ENCODE measurements at places on chromosomes 2 and 18.

DNA sequence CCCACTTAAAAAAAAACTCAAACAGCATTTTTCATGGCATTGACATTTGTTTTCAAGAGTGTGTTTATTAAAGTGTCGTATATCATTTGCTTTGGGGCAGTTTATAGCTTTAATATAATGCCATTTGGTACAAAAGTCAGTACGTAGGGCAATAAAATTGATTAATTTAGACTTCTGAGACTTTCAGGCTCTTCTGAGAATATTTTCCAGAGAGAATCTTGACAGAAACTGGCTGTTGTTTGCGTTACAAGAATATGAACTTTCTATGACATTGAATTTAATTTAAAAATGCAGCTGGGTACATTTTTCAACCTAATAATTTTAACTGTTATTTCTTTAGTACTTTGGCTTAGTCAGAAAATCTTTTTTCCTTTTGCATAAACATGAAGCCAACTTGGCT, 98.9 kb downstream of the RNF144A start:
- no peak for DNase-seq

DNA sequence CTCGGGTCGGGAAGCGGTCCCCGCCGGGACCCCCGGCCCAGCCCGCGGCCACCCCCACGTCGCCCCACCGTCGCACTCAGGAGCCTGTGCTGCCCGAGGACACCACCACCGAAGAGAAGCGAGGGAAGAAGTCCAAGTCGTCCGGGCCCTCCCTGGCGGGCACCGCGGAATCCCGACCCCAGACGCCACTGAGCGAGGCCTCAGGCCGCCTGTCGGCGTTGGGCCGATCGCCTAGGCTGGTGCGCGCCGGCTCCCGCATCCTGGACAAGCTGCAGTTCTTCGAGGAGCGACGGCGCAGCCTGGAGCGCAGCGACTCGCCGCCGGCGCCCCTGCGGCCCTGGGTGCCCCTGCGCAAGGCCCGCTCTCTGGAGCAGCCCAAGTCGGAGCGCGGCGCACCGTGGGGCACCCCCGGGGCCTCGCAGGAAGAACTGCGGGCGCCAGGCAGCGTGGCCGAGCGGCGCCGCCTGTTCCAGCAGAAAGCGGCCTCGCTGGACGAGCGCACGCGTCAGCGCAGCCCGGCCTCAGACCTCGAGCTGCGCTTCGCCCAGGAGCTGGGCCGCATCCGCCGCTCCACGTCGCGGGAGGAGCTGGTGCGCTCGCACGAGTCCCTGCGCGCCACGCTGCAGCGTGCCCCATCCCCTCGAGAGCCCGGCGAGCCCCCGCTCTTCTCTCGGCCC, 13.6 kb downstream of the SPEG start:
- no peak for DNase-seq

GRCh38 chr2:234826681-234827080, 125.1 kb upstream of the SH3BP4 start:
- no peak for DNase-seq

DNA sequence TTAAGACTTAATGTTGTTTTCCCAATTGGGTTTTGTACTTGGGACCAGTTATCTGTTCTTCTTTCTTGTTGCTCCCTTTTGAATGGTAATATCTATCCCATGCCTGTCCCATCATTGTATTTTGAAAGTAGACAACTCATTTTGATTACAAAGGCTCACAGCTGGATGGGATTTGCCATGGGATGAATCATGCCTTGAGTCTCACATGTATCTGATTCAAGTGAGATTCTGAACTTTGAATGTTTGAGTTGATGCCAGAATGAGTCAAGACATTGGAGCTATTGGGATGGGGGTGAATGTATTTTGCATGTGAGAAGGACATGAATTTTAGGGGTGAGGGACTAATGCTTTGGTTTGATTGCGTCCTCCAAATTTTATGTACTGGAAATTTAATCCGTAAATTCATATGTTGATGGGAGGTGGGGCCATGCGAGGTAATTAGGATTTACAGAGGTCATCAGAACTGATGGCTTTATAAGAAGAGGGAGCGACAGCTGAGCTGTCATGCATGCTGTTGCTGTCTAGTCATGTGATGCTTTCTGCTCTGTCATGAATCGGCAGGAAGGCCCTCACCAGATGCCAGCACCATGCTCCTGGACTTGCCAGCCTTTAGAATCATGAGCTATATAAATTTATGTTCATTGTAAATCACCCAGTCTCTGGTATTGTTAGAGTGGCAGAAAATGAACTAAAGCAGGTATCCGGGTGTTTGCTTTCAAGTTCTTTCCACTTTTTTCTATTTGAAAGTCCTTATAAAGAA, 741.3 kb upstream of the RAB6C start:
- DNase-seq, result peak; percentile 37

DNA sequence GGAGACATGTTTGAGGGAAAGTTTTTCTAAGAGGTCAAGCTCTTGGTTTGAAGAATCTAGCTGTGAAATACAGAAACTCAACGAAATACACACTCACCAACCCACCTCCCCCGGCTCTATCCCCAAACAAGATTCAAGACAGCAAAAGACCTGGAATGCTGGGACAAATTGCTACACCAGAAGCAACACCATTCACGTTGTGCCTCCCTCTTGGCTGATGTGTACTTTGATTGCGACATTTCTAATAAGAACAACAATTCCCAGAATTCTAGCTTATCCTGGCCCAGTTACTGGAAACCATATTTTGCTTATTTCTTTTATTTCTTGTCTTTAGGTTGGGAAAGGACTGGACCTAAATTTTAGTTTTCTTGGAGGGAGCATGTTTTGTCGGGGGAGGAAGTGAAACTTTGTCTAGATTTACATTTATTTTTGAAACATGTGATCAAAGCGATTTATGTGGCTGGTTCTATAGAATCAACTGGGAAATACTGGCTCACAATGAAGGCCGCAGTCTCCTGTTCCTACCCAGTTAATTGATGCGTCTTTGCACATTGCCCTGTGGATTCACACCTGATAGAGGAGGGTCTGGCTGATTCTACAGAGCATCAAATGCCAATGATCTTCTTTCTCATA, 29.6 kb upstream of the LPIN1 start:
- no peak for DNase-seq

DNA sequence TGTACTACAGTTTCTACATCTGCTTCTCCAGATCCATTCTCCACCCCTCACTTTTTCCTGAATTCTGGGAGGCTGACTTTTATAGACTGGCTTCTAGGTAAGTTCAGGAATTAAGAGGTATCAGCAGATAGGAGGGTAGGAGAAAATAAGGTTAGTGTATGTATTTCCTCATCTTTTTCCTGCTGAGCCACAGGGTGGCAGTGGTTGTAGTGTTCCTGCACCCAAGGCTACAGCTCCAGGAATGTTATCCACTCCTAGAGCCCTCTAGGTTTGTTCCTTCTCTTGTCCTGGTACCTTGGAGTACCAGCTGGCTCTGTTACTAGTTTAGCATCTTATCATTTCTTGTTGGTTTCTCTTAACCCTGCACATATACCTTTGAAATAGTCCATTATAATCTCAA, 40.7 kb upstream of the C2orf66 start:
- DNase-seq, result no peak

- DNase-seq, result no peak
These were observed 15.2 kb upstream of the ZNF396 start for GRCh38 chr18:35392375-35392774.

GRCh38 chr2:133814890-133815289, 246.6 kb upstream of the NCKAP5 start:
- DNase-seq, result no peak

- DNase-seq, result no peak
These were observed 323.6 kb upstream of the HS6ST1 start for GRCh38 chr2:128642316-128642715.

GRCh38 chr2:111633643-111634042, 250.3 kb downstream of the ANAPC1 start:
- DNase-seq, result no peak
